ENCODE measurements at places on chromosomes 1 and 21.

- DNase-seq: no peak
Measured at GRCh38 chr1:200035397-200035955, 8.0 kb downstream of the NR5A2 start.

DNA sequence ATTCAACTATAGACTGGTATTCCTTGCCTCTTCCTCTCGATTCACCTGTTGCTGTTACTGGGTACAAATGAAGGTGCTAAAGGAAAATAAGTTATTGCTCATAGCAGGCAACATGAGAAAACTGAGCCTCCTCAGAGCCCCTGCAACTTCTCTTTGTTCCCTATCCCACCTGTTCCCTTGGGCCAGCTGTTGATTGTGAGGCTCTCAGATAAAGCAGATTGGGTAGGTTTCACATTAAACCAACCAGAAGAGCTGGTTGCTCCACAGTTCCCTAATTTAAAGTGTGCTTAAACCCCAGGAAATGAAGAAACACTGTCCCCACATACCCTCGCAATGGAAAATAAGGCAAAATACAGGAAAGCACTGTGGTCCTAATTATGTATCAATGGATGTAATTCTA lies 4.8 kb downstream of the DEDD start:
- peak; percentile 89 for DNase-seq

DNA sequence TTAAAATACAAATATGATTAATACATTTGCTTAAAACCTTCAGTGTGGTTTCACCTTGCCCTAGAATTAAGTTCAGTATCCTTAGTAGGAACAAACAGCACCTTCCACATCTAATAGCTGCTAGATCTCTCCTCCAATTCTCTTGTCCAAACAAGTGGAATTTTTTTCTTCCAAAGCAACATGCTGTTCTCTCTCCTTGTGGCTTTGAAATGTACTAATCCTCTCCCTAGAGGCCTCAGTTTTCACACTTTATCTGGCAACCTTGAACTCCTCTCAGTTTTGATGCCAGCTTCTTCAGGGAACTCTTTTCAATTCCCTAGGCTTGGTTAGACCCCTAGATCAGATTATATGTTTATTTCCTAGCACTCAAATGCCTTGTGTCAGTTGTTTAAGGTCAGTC lies 87.0 kb downstream of the GLUL start:
- no peak for DNase-seq

- DNase-seq: no peak
Measured at GRCh38 chr1:245874942-245875580, 632.0 kb downstream of the SMYD3 start.

- no peak for DNase-seq
Measured at GRCh38 chr1:160018900-160019299, 12.9 kb downstream of the PIGM start.

GRCh38 chr1:234892642-234893041 lies 236.0 kb downstream of the TOMM20 start:
- DNase-seq: no peak

DNA sequence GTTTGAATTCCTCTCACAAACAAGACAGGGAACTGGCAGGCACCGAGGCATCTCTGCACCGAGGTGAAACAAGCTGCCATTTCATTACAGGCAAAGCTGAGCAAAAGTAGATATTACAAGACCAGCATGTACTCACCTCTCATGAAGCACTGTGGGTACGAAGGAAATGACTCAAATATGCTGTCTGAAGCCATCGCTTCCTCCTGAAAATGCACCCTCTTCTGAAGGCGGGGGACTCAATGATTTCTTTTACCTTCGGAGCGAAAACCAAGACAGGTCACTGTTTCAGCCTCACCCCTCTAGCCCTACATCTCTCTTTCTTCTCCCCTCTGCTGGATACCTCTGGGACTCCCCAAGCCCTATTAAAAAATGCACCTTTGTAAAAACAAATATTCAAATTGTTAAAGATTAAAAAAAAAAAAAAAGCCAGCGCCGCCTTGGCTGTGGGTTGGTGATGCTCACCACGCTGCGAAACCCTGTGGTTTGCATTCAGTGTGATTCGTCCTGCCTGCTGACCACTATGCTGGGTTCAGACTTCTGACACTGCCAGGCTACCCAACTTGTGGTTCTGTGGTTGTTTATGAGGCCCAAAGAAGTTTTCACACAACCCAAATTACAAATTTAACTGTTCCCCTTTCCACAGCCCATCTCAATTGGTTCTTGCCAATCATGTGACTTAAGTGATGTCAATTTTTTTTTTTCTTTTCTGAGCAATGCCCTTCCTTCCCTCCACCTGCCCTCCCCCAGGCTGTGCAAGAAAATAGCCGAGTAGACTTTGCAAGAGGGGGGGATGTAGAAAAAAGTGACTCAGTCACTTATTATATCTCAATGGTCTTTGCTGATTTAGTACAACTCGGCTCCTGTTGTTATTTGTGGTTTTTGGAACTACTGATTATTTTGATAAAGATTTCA lies at the start of gene RUNX1:
RUNX1 (minus strand) TSS at position 597 of the 912 bp plus-strand sequence.
- DNase-seq: peak; percentile 100

GRCh38 chr21:41620982-41621381 lies 113.0 kb upstream of the TMPRSS2 start:
- DNase-seq: no peak

GRCh38 chr1:87478231-87478630 lies 149.6 kb downstream of the LMO4 start:
- DNase-seq: no peak

GRCh38 chr1:56780826-56781225 lies 38.4 kb downstream of the FYB2 start:
- no peak for DNase-seq

DNA sequence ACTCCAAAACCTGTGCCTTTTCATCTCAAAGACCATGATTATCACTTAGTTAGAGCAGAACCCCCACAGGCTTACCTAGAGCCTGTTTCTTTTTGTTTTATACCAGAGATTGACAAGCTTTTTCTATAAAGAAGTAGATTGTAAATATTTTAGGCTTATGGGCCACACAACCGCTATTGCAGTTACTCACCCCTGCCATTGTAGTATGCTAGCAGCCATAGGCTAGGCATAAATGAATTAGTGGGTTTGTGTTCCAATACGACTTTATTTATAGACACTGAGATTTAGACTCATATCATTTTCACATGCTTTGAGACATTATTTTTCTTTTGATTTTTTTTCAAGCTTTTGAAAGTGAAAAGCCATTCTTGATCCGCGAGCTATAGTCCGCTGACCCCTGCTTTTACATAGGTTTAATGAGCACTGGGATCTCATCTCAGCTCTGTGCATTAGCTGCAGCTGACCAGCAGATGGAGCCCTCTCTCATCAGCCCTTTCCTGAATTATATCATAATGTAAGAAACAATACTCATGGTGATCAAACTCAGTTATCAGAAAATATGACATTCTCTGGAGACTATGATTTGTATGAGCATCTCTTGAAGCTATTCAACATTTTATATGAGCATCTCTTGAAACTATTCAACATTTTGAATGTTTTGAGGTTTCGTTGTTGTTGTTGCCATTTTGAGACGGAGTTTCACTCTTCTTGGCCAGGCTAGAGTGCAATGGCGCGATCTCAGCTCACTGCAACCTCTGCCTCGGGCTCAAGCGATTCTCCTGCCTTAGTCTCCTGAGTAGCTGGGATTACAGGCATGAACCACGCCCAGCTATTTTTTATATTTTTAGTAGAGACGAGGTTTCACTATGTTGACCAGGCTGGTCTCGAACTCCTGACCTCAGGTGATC lies 111.9 kb upstream of the L1TD1 start:
- DNase-seq: no peak

DNA sequence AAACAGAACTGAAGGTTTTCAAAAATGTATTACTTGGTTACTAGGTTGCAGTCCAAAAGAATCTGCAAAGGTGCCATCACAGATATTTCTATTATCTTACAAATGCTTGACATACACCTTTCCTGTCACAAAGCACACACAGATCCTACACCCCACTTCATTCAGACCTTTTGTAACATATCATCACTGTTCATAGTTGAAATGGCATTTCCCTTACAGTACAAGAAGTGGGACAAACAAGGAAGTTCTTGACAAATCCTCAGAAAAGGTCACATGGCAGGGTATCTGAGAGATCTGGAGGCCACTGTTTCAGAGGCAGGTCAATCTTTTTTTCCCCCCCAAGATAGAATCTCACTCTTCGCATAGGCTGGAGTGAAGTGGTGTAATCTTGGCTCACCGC lies 21.3 kb downstream of the TOR1AIP2 start:
- DNase-seq: no peak

GRCh38 chr1:71589005-71589404 lies 508.2 kb upstream of the ZRANB2 start:
- no peak for DNase-seq

DNA sequence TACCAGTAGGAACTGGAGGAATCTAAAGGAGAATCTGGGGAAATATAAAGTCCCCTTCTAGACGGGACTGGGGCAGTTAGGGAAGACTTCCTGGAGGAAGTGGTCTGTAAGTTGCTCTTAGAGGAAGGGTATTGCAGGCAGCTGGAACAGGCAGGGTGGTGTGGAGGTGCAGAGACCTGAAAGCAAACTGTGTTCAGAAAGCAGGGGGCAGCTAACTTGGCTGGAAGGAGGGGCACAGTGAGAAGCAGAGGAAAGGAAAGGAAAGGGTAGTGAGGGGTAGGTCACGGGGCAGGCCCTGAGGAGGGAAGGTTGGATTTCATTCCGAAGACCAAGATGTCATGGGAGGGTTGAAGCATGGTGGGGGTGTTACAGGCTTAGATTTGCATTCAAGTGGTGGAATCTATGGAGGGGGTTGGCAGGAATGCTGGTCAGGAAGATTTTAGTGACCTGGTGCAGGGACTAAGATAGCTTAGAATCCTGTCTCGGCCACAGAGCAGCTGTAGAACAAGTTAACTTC lies 240.7 kb downstream of the FOXD2 start:
- DNase-seq: no peak

- DNase-seq: peak; percentile 36
Measured at GRCh38 chr1:66330722-66331141, 203.2 kb upstream of the SGIP1 start.
